ENCODE measurements at places on chromosomes 2 and 18. TPM values are rescaled to one million over a fixed set of nuclear protein-coding genes. Genes with fewer than 3 reads are reported as not detected.

DNA sequence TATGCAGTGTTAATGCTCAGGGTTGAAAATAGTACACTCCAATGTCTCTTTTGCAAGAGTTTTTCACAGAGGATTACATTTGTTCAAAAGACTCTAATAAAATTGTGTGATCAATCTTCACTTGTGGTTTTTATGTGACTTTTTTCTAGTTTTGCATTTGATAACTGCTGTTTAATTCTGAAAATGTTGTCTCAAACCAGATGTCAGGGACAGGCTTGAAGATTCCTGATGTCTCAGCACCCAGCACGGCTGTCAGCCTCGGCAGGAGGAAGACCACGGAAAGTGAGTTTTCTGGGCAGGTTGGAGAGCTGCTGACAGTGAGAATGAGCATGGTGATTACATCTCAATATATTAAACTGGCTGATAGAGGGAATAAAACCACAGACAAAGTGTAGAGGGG, 9.1 kb downstream of the SOX11 start:
- no peak for DNase-seq

- DNase-seq, result no peak
Measured at GRCh38 chr2:137383391-137383790, 580.9 kb upstream of the HNMT start.

DNA sequence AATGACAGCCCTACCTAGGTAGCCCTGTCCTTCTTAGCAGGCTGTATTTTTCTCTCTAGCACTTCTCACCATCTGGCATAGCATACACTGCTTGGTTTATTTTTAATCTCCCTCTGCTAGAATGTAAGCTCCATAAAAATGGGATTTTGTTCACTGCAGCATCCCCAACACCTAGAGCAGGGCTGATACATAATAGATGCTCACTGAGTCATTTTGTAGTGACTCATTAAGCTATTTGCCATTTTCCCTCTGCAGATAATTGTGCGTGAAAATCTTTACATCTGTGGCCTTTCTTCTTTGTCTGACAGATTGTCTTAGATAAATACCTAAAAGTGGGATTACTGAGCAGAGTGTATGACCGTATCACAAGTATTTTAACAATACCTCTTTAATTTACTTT, 82.5 kb downstream of the CERS6 start:
- no peak for DNase-seq

DNA sequence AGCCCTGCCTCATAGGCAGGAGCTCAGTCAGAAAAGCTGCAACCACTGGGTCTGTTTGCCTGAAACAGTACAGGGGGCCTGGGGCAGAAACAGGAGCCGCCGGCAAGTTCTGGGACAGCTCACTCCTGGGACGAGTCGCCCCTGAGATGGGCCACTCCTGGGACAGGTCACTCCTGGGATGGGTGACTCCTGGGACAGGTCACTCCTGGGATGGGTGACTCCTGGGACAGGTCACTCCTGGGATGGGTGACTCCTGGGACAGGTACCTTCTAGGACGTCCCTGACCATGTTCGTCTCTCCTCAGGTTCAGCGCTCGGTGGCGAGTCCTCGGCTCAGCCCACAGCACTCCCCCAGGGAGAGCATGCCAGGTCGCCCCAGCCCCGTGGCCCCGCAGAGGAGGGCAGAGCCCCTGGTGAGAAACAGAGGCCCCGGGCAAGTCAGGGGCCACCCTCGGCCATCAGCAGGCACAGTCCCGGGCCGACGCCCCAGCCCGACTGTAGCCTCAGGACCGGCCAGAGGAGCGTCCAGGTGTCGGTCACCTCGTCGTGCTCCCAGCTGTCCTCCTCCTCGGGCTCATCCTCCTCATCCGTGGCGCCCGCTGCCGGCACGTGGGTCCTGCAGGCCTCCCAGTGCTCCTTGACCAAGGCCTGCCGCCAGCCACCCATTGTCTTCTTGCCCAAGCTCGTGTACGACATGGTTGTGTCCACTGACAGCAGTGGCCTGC, 51.8 kb downstream of the NTSR2 start:
- no peak for DNase-seq

- DNase-seq, result no peak
Measured at GRCh38 chr2:178388287-178388686, 62.7 kb downstream of the PRKRA start.

- no peak for DNase-seq
Measured at GRCh38 chr18:32771871-32772580, 797 bp downstream of the KLHL14 start.

- no peak for DNase-seq
Measured at GRCh38 chr2:639703-640102, 37.5 kb downstream of the TMEM18 start.

GRCh38 chr2:178043266-178043665, 29.3 kb downstream of the PDE11A start:
- DNase-seq, result no peak

DNA sequence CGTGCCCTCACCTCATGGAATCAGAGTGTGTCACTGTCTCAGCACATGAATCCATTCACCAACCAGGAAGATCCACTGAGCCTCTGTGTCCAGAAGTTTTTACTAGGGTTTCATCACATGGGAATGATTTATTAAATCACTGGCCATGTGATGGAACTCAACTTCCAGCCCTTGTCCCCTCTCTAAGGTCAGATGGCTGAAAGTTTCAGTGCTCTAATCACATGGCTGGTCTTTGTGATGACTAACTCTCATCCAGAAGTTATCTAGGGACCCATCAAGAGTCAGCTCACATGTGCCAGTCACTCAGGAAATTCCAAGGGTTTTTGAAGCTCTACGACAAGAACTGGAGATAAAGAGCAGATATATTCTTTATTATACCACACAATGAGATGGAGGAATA, 140.5 kb upstream of the GYPC start:
- no peak for DNase-seq

Gene AGXT
- not detected for total RNA-seq

Gene DNAH6
- total RNA-seq, result 0.20 TPM

Gene SNTG2
- total RNA-seq, result 0.27 TPM

Gene CD302
- 0.20 TPM for total RNA-seq

Gene EPAS1
- total RNA-seq, result 6.5 TPM

Gene GPD2
- 21.9 TPM for total RNA-seq
